ENCODE measurements at places on chromosomes 13 and 19.

- no peak for DNase-seq
Observed at GRCh38 chr13:114174529-114174961, 4.5 kb upstream of the CFAP97D2 start.

GRCh38 chr13:95204231-95204765, 97.0 kb downstream of the ABCC4 start:
- no peak for DNase-seq

- DNase-seq, result no peak
Observed at GRCh38 chr19:17554968-17555479, 425 bp upstream of the COLGALT1 start.

- no peak for DNase-seq
Observed at GRCh38 chr13:94914895-94915294, 202.6 kb upstream of the SOX21 start.

DNA sequence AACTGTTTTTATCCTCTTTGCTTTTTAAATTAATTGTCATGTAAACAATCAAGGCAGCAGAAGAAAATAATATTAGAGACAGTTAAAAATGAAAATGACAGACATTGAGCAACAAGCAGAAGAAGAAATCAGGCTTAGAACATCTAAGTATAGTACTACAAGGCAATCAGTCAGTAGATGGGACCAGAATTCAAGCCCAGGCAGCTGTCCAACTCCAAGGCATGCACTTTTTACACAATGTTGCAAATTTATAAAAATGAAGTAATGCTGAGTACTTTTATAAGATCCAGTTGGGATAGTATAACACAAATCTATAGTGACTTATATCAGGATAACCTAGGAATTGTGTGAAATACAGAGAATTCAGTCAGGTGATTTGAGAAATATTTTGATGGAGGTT, 2815.8 kb downstream of the PCDH9 start:
- no peak for DNase-seq

DNA sequence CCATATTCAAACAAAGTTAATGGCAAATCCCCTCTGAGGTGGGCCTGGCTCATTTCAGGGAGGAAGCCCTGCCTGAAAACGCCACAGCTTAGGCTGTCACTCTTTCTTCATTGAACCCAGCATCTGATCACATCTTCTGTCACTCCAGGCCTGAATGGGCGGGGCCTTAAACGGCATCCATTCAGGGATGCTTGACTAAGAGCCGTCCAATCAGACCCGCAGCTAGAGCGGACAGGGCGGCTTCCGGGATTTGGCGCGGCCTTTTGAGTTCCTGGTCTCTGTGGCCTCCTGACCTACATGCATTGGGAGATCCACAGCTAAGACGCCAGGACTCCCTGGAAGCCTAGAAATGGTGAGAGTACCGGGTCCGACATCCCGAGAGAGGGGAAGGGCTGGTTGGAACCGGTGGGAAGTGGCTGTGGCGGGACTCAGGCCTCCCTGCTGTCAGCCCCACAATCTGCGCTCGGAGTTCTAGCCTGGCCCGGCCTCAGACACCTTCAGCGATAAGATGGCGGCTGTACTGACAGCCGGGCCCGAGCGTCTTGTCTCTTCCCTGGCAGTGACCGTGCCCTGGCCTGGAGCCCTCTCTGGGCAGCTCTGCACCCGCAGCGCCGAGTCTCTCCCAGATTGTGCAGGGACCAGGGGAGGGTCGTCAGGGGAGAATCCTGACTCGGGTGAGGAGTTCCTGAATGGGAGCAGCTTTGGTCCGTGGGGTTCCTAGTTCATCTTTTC, at the start of gene ZNF723:
Gene ZNF723 (plus strand): TSS at position 261 of the 732 bp plus-strand sequence. CDS start 89 bp downstream, at position 350.
- DNase-seq, result no peak

DNA sequence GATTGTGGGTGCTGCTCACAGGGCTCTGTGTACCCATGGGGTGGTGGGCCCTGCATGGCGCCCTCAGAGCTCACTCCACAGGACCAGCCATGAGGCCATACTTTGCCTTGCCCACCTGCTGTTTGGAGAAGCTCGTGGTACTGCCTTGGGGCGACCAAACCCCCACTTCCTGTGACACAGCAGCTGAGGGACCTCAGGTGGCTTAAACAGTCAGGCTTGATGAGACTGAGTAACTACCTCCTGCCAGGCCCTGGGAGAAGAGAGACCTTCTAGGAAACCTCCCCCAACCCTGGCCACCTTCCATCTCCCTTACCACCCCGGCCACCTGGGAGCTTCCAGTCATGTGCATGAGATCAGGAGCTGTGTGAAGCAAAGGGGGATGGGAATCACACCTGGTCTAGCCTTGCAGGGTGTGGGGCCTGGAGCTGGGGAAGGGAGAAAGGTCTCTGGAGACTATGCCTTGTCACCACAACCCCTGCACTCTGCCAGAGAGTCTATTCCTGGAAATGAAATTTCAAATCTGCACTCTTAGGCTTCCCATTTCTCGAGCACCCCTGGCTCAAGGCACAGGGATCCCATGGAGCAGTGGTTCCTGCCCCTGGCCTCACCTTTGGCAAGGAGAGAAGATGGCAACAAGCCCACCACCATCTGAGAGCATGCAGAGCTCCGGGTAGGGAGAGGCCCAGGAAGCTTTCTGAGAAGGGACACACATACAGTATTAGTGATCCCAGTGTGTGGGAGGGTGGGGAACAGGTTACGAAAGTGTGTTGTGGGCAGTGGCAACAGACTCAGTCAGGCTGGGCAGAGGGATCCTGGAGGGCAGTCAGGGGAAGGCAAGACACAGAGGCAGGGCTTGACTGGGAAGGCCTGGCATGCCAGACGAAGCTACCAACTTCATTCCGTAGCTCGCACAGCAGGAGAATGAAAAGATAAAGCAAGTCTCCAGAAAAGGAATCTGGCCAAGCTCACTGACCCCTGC, 125.0 kb downstream of the URI1 start:
- no peak for DNase-seq

- no peak for DNase-seq
Observed at GRCh38 chr13:77896977-77897376, 21.7 kb downstream of the EDNRB start.

- DNase-seq, result no peak
Observed at GRCh38 chr19:13206587-13206986, 56.4 kb downstream of the IER2 start.

GRCh38 chr19:40335855-40336600, 12.2 kb downstream of the C19orf47 start:
- no peak for DNase-seq

- DNase-seq, result no peak
Observed at GRCh38 chr13:45748941-45749759, 47.0 kb downstream of the CBY2 start.

DNA sequence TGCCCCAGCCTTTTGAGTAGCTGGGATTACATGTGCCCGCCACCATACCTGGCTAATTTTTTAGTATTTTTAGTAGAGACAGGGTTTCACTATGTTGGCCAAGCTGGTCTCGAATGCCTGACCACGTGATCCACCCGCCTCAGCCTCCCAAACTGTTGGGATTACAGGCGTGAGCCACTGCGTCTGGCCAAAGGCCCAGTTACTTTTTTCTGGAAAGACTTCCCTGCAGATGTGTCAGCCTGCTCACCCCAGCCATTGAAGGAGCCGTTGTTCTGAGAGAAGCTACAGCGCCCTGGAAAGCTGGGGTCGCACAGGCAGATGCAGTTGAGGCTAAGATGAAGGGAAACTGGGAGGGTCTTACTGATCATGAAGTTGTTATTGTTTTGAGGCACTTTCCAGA, 7.9 kb upstream of the ZNF626 start:
- no peak for DNase-seq

- no peak for DNase-seq
Observed at GRCh38 chr13:20968745-20969144, 66.2 kb upstream of the XPO4 start.

DNA sequence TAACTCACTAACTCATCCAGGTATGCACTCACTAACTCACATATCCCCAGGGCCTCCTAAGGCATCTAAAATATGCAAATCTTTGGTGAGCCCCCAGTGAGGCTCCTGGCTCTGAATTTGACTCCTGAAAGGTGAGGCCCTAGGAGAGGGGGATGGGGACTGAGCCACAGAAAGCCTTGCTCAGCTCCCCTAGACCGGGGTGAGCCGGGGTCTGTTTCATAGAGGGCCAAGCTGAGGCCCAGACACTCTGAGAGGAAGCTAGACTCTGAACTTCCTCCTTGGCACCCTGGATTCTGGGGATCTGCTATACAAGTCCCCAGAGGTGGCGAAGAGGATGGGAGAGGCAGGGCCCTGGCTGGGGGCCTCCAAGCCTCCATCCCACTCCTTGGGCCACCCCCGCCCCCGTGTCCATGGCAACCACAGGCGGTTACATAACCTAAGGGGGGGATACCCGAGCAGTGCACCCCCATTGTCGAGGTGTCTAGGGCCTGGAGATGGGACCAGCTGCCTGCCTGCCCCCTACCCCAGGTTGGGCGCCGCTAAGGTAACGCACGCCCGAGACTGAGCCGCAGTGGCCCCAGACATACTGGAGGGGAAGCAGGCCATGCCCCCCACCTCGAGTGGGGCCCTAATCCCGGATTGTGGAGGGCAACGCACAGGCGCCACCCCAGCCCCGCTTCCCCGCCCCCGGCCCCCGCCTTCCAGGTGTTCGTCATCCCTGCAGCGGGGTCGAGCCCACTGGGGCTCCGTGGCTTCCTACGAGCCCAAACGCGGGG, 646 bp downstream of the ABHD8 start:
- no peak for DNase-seq

DNA sequence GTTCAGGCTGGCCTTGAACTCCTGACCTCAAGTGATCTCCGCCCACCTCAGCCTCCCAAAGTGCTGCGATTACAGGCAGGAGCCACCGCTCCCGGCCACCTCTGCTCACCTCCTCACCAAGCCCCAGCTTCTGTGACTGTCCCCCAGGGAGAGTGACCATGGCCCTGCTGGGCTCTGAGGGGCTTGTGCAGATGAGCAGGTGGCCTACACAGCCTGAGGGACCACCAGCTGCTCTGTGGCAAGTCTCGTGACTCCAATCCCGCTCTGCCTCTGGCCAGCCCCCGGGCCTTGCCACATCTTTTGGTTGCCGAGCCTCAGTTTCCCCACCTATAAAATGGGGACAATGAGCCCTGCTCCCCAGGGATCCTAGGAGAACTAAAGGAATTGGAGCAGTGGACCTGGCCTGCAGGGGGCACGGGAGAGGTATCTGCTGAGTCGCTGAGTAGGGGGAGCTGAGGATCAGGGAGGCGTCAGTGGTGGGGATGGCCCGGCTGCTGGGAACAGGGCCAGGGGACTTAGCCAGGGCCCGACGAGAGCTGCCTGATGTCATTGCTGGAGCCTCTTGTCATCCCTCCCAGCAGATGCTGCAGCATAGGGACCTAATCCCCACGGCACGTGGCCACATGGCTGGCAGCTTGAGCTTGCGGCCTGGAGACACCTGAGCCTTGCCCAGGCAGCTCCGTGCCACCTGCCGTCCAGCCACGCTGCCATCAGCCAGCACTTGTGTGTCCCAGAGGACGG, 74.7 kb downstream of the GADD45B start:
- no peak for DNase-seq

GRCh38 chr13:44292545-44292944, 81.1 kb upstream of the SERP2 start:
- DNase-seq, result no peak

DNA sequence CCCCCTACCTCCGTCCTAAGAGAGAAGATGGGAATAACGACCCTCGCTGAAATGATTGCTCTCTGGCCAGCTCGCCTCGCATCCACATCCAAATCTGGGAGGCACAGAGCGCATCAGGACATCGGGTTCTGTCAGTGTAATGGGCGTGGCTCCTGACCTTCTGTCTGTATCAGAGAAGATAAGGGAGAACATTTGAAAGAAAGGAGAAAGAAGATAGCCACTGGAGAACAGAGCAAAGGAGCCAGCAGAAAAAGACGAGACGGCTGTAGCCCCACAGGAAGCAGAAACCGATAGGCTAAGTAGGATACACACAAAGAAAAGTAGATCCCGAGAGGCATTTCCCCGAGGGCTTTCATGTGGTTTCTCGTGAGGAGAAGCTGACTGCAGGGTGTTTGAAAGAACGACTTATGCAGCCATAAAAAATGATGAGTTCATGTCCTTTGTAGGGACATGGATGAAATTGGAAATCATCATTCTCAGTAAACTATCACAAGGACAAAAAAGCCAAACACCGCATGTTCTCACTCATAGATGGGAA, 14.0 kb upstream of the GJB2 start:
- no peak for DNase-seq

- DNase-seq, result no peak
Observed at GRCh38 chr13:107713314-107713713, 502.0 kb downstream of the LIG4 start.

- no peak for DNase-seq
Observed at GRCh38 chr19:30743011-30743410, 370.8 kb downstream of the ZNF536 start.

DNA sequence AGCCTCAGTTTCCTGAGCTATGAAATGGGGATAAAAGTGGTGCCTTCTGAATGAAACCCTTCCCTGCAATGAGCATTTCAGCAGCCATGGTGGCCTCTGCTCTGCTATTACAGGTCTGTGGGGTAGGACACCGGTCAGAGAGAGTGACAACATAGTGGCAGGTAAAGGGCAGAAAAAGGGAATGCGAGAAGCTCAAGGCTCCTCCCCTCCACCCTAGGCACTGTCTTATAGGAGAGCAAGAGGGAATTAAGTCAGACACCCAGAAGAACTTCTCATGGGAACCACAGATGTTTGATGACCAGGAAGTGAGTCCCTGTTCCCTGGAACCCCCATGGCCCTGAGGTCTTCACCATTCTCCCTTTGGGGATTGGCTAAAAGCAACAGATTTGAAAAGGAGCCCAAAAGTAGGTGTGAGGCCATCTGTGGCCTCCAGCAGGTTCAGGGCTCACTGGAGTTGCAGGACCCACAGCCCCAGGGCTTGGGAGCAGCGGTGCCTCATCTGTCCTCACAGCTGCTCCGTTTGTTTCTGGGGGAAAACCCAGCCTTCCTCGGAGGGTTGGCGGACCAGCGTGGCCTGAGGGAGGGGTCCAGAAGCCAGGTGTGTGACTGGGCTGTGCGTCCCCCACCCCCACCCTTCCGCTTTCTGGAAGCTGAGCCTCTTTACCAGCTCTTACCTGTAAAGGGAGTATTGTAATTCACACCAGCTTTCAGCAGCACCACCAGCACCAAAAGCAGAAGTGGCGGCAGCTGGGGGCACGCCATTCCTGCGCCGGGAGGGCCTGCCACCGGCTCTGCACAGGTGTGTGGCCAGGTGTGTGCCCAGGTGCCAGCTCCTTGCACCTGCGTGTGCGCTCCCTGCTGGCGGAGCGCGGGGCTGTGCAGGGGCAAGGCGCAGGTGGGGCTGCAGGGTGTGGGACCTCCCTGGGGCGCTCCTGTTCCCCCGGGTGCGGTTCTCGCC, 19.4 kb downstream of the IQCN start:
- no peak for DNase-seq

DNA sequence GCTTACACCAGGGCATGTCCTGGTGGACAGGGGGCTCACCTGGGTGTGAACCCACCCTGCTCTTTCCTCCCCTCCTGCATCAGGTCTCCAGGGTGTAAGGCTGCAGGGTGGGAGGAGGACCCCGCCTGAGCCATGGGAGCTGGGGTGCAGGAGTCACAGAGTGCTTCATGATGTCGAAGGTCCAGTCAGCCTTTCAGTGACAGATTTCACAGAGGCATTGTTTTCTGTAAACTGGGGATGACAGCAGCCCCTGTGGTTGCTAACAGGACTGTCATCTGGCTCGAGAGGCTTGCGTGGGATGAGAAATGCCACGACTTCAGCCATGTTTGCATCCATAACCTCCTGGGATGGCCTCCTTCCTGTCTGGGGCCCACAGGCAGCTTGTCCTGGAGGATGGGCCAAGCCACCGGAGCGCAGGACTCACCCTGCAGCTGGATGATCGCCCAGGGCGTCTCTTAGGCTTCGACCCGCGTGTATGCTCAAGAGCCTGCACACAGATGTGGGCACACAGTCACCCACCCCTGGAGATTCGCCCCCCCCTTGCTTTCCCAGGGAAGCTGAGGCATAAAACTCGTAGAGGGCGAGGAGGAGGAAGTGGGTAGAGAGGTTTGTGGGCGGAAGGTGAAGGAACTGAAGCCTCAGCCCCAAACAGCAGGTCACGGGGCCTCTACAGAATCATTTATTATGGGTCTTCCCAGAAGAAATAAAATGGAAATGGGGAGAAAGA, 4.9 kb downstream of the NANOS3 start:
- DNase-seq, result peak; percentile 38
